Panc1 (cell line): ENCODE measurements at places on chromosomes 1 and 21. TPM values are rescaled to one million over a fixed set of nuclear protein-coding genes. Genes with fewer than 3 reads are reported as not detected.

Gene KRTAP21-2
- total RNA-seq: not detected

Gene FAM151A
- not detected for total RNA-seq

Gene FCRL5
- not detected for total RNA-seq

Gene FAAH
- total RNA-seq: 25.9 TPM

Gene ARTN
- 0.49 TPM for total RNA-seq

DNA sequence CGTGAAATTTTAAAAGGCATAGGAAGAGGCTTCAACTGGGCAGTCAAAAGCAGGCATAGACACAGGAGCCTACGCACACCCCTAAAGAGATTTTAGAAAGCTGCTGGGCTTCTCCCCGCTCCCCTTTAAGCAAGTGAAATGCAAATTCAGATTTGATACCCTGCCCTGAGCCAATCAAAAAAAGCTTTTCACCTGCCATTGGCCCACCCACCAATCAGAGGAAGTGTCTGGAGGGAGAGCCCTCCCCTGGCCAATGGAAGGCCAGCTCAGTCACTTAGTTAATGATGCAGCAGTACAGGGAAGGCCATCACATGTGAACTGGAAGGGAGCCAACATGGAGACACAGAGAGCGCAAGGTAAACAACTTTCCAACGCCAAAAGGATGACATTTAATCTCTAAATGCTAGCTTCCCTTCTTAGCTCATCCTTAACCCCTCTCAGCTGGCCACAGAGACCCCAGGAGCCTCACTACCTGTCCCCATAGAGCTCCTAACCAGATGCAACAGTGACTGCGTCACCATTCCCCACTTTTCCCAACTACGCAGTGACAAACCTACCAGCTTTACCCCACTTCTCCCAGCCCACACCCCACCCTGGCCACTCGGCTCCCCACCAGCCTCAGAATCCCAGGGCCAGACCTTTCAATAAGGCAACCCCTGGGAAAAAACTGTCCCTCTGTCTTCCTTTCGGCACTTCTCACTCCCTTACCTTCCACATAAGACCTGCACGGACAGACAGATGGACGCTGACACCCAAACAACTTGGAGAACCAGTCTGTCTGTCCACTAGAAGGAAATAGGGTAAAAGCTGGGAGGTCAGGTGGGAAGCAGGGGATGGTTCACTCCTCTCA is 71.0 kb downstream of the CD46 start:
- H3K4me3 ChIP-seq: no peak overlapping the region
- peaks cover 33% of the 10 kb centered on the region for H3K4me1 ChIP-seq
- H3K27ac ChIP-seq: peak overlapping the region; percentile 35; the same call in 1 of the 2 replicates
- no peak for DNase-seq

DNA sequence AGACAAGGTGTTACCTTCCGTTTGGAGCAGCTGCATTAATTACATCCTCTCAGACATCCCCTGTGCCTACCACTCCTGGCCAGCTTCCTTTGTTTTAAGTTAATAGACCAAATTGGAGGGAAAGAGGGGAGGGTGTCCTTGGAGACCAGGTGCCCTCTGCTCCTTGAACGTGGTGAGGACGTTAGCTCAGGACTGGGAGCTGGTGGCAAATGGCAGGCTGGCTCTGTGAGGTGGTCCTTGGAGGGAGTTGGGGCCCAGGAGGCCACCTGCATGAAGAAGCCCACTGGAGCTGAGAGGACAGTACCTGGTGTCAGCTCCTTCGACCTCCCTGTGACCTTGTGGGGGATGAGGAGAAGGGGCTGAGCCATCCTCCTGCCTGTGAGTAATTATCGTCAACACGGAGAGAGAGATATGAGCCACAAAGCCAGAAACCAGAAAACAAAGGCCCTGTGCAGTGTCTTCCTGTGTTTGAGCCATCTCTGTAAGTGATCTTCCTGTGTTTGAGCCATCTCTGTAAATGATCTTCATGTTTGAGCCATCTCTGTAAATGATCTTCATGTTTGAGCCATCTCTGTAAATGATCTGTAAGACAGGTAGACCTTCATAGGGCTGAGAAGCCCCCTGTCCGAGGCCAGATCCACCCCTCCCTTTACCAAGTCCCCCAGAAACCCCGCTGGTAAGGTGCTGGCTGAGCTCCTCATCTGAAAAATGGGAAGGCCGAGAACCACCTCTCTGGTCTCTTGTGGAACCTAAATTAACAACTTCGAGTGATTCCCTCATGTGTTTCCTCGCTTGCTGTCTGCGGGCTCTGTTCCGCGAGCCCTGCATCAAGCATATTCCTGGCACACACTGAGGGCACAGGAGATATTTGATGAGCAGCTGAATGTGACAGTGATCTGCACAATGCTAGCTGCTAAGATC is 126.0 kb downstream of the CAMTA1 start:
- no peak for DNase-seq
- no peak overlapping the region for H3K27ac ChIP-seq
- H3K27me3 ChIP-seq: no peaks in the 10 kb centered on the region
- H3K4me1 ChIP-seq: no peaks in the 10 kb centered on the region

DNA sequence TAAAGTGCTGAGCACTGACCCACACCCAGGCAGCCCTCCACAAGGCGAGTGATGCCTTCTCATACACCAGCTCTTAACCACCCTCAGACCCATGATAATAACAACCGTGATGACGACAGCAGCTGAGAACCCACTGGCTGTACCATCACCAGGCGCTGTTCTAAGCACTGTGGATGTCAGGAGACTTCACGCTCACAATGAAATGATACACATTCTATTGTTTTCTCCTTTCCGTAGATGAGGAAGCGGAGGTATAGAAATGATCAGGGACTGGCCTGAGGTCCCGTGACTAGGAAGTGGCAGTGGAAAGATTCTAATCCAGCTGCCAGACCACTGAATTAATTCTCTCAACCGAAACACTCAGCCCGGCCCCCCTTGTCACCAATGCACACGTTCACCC is 32.6 kb downstream of the SDC3 start:
- H3K27me3 ChIP-seq: no peaks in the 10 kb centered on the region
- no peak for DNase-seq
- no peak overlapping the region for H3K4me3 ChIP-seq
- H3K36me3 ChIP-seq: no peaks in the 10 kb centered on the region
- no peak overlapping the region for H3K27ac ChIP-seq
- H3K4me1 ChIP-seq: peaks cover 3% of the 10 kb centered on the region; the same call in 1 of the 2 replicates

DNA sequence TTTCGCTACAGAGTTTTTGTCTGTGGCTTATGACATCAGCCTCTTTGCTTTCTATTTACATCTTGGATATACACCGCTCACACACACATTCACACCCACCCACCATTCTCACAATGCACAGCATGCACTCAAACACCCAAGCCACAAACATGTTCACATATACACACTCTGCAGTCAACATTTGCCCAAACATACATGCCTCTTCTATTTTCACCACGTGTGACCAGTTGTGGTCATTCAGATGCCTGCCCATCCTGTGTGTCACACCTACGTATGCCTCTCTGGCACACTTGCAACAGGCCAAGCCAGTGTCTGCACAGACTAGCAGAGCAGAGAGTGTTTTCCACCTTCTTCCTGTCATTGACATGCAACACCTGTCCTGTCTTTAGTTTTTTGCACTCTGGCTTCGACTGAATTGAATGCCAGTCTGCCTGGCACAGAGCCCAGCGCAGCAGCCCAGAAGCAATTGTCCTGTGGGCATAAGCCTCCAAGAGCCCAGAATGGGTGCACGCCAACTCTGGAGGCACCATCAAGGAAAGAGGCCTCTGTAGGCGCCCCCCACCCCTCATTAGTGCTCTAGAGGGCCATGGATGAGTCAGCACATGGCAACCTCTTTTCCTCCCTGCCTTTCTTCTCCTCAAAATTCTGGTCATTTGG is 37.7 kb upstream of the LRRN2 start:
- H3K4me1 ChIP-seq: no peaks in the 10 kb centered on the region
- no peak overlapping the region for H3K27ac ChIP-seq
- no peak overlapping the region for H3K4me3 ChIP-seq

DNA sequence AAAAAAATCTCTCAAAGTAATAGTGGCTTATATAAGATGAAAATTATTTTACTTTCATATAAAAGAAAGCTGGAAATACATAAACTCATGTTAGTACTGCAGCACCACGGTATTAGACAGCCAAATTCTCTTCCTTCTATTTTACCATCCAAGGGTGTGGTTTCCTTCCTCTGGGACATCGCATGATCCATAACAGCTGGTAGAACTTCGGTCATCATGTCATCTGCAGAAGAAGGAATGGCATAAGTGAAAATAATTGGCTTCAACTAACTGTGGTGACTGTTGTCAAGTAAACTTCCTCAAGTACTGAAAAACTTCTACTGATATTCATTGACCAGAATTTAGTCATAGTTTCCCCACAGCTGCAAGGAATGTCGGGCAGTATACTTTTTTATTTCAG is 28.3 kb upstream of the IFI44L start:
- no peaks in the 10 kb centered on the region for H3K4me1 ChIP-seq
- no peaks in the 10 kb centered on the region for H3K27me3 ChIP-seq
- no peak overlapping the region for H3K27ac ChIP-seq
- H3K36me3 ChIP-seq: no peaks in the 10 kb centered on the region

GRCh38 chr21:32140151-32140550 is 138.7 kb downstream of the MIS18A start:
- no peaks in the 10 kb centered on the region for H3K36me3 ChIP-seq
- no peak for DNase-seq
- no peaks in the 10 kb centered on the region for H3K27me3 ChIP-seq
- H3K4me1 ChIP-seq: no peaks in the 10 kb centered on the region
- no peak overlapping the region for H3K4me3 ChIP-seq
- no peak overlapping the region for H3K27ac ChIP-seq

DNA sequence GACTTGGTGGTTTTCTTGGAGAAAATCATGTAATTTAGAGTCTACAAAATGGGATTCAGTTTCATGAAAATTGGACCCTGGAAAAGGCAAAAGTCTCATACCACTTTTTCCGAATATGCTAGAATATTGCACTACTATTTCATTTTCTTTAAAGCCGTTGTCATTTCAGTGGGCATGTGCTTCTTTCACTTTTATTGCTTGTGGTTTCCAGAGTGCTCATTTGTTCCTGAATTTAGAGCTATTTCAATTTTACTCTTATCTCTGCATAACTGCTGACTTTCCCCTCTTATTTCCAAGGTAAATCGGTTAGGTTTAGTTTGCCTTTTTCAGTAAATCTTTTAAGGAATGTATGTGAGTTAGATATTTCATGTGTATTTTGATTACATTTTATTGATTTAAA is 11.6 kb downstream of the HHAT start:
- H3K27ac ChIP-seq: no peak overlapping the region
- no peaks in the 10 kb centered on the region for H3K27me3 ChIP-seq
- H3K4me3 ChIP-seq: no peak overlapping the region

GRCh38 chr1:116751621-116752020 is 2.6 kb upstream of the CD2 start:
- no peak for DNase-seq
- no peaks in the 10 kb centered on the region for H3K4me1 ChIP-seq
- no peaks in the 10 kb centered on the region for H3K36me3 ChIP-seq

GRCh38 chr1:107255469-107255868 is 114.6 kb downstream of the NTNG1 start:
- H3K36me3 ChIP-seq: no peaks in the 10 kb centered on the region
- H3K4me3 ChIP-seq: no peak overlapping the region
- H3K4me1 ChIP-seq: no peaks in the 10 kb centered on the region
- H3K27me3 ChIP-seq: no peaks in the 10 kb centered on the region
- no peak overlapping the region for H3K27ac ChIP-seq

GRCh38 chr1:37128091-37128490 is 93.8 kb upstream of the GRIK3 start:
- H3K4me3 ChIP-seq: no peak overlapping the region
- H3K4me1 ChIP-seq: no peaks in the 10 kb centered on the region
- H3K27ac ChIP-seq: no peak overlapping the region
- no peak for DNase-seq
- no peaks in the 10 kb centered on the region; the same call in 1 of the 2 replicates for H3K27me3 ChIP-seq
- no peaks in the 10 kb centered on the region for H3K36me3 ChIP-seq

DNA sequence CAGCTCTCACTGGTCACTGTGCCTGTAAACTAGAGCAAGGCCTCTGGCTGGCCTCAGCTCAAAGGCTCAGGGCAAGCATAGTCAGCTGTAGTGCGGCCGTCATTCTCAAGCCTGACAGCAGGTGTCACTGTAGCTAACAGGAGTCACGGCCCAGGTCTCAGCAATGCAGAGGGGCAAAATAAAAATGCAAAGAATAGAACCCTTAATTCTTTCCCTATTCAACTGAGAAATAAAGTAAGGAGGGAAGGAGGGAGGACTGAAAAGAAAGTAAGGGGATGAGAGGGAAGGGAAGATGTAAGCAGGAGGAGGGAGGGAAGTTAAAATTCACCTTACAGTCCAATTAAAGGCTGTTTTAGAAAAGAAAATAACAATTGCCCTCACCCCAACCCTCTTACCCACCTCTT is 106.1 kb downstream of the KIAA0319L start:
- H3K4me3 ChIP-seq: no peak overlapping the region
- H3K4me1 ChIP-seq: peaks cover 20% of the 10 kb centered on the region

DNA sequence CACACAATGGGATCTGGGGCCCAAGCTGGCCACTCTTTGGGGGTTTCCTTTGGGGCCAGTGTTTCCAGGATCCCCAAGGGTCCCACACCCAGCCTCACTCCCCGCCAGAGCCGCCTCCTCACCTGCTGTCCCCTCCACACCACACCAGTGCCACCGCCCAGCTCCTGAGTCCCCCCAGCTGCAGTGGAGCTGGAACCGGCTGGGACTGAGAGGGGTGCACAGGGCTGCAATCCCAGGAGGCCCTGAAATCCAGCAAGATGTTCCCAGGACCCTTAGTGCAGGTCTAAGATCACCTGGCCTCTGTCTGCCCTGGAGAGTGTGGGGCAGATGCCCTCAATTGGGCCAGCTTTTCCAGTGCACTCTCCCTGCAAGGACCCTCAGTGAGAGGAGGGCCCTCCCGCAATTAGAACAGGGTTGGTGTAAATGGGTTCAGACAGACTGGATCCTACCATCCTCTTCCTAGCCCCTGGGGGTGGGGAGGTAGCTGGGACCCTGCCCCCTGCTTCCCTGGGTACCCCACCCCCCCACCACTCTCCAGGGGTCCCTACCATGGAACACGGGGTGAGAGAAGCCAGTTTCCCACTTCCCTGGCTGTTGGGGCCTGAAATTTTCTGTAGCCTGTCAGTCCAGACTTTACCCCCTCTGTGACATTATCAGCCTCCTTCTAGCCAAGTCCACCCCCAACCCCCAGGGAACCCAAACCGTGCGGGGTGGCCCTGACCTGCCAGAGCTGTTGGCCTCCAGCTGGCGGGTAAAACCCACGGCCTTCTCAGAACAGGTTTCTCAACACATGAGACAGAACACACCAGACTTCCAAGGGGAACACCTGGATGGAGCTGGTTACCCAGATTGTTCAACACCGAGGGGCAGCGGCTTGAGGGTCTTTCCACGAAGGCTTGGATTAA is 7.0 kb downstream of the KRTAP10-12 start:
- H3K36me3 ChIP-seq: no peaks in the 10 kb centered on the region
